ENCODE measurements at places on chromosomes 6 and 20. TPM values are rescaled to one million over a fixed set of nuclear protein-coding genes. Genes with fewer than 3 reads are reported as not detected.

IMPG1 gene
- total RNA-seq = not detected

ARFRP1 gene
- 32.9 TPM for total RNA-seq

IRF4 gene
- total RNA-seq = 0.07 TPM

HACE1 gene
- total RNA-seq = 3.1 TPM

HSF2 gene
- 8.5 TPM for total RNA-seq

RREB1 gene
- 8.5 TPM for total RNA-seq

PLCB1 gene
- total RNA-seq = 0.26 TPM

MATN4 gene
- total RNA-seq = 0.12 TPM

UBE2C gene
- 250 TPM for total RNA-seq

RIPK1 gene
- total RNA-seq = 12.7 TPM

MLN gene
- total RNA-seq = not detected

SNHG17 gene
- 204 TPM for total RNA-seq

ZNF334 gene
- total RNA-seq = not detected

LKAAEAR1 gene
- 1.9 TPM for total RNA-seq

THBD gene
- total RNA-seq = 35.3 TPM

BMP6 gene
- 20.4 TPM for total RNA-seq

PLAGL1 gene
- 7.6 TPM for total RNA-seq

RNF182 gene
- 2.5 TPM for total RNA-seq

FUT9 gene
- total RNA-seq = not detected

ATP9A gene
- 10.1 TPM for total RNA-seq

ZFP57 gene
- not detected for total RNA-seq

Measured in A549 treated with RU486 at 1 μM for 4 hours (cell line).